Fibroblast of mammary gland (primary cell): ENCODE measurements at places on chromosomes 4 and X.

GRCh38 chr4:53937918-53938317 lies 126.5 kb downstream of the CHIC2 start:
- peak; percentile 80 for DNase-seq

- DNase-seq, result peak; percentile 51
Observed at GRCh38 chrX:48945517-48946348, 11.7 kb downstream of the OTUD5 start.

DNA sequence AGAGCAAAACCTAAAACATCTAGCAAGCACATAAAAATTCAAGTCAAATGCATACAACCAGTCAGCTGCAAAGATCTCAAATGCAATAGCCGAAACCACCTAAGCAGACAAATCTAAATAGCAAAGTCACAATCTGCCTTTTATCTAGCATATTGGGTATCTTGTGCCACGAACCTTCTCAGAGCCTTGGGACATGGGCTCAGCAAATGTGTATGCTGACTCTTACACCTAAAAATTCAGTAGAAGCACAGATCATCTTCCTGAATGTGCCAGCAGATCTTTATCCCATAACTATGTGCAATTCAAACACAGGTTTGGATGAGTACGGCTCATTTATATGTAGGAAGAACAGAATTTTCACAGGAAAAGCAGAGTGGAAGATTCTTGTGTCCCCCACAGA lies 492.1 kb downstream of the INPP4B start:
- no peak for DNase-seq

DNA sequence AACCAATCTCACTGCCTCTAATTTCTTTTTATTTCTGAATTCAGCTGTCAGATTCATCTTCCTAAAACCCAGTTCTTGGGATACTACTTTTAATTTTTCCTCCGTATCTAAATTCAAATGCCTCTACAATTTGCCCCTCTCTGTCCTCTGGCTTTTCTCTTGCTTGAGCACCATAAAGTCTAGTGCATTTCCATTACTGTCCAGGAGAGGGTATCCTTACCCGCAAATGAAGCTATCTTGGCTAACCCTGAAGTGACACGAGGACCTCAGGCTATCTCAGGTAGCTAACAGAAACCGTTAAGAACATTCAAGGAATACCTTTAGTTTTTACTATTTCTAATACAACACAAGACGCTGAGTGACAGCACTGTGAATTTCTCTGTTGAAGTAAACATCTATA lies 49.4 kb upstream of the PRR32 start:
- peak; percentile 2 for DNase-seq

GRCh38 chr4:37452952-37453280 lies 208.4 kb downstream of the NWD2 start:
- peak; percentile 67 for DNase-seq

GRCh38 chr4:29046186-29046585 lies 1674.0 kb upstream of the PCDH7 start:
- peak; percentile 57 for DNase-seq

DNA sequence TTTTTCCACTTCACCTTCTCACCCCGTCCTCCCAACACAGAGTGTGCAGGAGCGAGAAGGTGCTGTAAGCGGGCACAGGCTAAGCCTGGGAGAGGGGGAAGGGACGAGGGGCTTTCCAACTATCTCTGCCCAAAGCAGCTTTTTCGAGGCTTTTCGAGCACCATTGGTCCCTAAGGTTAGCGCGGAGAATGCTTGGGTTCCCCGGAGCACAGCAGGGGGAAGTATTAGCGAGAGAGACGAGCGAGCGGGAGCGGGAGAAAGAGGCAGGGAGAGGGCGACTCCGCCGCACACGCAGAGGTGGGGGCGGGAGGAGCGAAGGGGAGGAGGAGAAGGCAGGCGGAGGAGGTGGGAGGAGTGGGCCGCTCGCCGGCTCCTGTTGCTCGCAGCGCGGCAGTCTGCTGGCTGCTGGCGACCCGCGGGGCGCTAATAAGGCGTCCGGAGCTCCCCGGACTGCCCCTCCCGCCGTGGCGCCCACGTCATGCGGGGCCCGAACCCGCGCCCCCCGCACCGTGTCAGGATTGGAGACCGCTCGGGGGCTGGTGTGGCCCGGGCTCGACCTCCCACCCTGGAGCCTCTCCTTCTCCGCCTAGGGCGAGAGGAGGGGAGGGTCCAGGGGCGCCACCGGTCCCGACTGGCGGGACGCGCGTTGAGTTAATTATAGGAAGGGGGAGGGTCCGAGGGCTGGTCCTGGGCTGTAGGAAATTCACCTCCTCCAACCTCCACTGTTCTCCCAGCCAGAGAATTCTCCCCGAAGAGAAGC lies at the start of gene ADAMTS3:
ADAMTS3 (minus strand) TSS at position 263 of the 760 bp plus-strand sequence. CDS start 459 bp downstream, outside the sequence.
- peak; percentile 49 for DNase-seq

DNA sequence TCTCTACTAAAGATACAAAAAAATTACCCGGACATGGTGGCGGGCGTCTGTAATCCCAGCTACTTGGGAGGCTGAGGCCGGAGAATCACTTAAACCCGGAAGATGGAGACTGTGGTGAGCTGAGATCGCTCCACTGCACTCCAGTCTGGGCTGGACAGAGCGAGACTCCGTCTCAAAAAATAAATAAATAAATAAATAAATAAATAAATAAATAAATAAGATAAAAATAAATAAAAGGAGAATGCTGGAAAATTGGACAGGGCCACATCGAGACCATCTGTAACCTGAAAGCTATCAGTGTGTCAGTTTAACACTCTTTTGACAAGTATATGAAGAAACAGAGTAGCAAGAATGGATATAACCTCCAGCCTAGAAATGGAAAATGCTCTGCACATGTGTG lies 15.7 kb upstream of the FAT1 start:
- DNase-seq, result no peak

DNA sequence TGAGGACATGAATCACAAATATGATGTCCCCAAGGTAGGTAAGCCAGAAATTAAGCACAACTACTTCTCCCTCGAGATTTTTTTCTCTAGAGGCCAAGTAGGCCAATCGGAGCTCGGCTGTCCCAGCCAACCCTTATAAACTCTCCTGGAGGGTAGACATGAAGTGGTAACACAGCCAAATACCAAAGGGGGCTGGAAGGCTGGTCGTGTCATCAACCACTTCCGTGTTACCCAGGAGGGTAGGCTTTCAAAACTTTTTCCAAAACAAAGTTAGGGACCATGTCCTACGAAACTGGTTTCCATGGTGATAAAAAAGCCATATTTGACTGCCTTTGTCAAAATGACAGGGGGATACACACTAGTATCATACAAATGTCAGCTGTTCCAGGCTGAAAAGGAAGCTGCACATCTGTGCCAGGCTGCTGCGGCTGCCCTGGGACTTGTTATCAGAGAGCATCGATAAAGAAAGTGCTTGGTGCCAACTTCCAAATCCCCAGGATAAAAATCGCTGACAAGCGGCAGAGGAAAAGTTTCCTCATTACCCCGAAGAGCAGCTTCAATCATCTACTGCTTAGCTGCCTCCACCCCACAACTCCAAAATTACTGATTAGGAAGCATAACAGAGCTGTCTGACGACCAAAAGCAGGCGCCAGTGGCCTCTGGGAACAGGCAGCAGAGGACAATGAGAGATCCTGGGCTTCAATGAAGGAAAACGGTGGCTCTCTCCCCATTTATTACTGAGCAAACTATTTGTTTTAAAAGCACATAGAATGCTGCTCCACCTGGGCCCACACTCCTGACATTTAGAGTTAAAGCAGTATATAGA lies 20.8 kb downstream of the BCOR start:
- DNase-seq, result no peak

DNA sequence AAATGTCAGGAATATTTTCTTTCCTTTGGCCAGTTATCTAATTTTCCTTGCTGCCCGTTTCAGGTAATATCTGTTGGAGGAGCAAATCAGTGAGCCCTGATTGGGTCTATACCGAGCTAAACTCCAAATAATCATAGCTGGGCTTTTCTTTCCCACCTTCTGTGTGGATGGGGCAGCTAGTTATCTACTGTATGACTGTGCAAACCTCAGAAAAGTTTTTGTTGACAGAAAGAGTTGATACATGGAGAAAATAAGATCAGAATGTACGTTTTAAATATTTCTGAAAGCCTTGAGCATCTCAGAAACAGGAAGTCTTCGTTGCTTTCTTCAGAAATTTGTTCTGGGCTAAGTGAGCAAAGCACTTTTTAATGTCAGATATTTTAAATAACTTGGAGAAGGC lies 6.2 kb upstream of the CXCL5 start:
- DNase-seq, result no peak

DNA sequence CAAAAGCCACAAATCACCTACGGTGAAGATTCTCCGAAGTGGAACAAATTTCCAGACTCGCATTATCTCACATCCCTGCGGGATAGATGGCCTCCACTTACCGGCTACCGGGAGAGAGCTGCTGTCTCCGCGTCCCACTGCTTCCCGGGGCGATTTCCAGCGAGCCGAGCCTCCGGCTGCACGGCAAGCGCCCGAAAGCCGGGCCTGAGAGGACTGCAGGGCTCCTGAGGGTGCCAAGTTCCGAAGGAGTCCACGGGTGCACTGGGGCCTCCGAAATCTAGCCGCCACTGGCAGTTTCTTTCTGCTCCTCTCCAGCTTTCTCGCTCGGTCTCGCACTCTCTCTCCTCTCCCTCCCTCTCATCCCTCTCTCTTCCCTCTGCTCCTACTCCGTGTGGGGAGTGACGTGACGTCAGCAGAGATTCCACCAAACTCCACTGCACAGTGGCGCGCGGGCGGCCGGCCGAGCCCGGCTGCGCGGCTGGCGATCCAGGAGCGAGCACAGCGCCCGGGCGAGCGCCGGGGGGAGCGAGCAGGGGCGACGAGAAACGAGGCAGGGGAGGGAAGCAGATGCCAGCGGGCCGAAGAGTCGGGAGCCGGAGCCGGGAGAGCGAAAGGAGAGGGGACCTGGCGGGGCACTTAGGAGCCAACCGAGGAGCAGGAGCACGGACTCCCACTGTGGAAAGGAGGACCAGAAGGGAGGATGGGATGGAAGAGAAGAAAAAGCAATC lies 14.0 kb upstream of the PITX2 start:
- peak; percentile 72 for DNase-seq

DNA sequence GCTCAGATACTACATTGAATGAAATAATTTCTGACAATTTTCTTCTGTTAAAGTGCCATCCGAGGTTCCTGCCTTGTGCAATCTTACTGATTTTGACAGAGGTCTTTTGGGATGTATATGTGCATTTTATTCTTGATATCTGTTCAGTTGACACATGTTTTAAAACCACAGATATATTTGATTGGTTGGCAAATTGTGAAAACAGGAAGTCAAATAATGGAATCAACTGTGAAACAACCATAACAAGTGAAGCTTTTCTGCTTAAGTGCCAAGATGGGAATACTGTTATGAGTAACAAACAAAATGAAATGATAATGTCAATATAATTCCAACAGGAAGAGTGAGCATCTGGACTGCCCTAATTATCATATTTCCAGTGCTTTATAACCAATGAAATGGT lies 84.9 kb upstream of the TET2 start:
- no peak for DNase-seq

- DNase-seq, result peak; percentile 79
Observed at GRCh38 chrX:49071877-49072711, 1.7 kb downstream of the PRAF2 start.

DNA sequence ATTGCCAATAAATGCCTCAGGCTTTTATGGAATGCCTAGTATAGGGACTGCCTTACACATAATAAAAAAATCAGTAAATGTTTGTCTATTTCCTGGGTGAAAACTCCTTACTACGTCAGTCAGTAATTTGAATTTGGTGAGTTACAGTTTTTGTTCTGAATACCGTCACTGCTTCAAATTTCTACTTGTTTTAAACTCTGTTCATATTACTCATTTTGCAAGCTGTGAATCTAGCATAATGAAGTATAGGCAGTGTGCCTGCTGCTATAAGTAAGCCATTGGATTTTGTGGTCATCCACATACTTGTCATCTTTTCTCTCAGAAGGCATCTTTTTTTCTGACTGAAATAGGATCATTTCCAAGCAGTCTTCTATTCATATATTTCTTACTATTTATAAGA lies 43.1 kb downstream of the SYNPO2 start:
- DNase-seq, result no peak

DNA sequence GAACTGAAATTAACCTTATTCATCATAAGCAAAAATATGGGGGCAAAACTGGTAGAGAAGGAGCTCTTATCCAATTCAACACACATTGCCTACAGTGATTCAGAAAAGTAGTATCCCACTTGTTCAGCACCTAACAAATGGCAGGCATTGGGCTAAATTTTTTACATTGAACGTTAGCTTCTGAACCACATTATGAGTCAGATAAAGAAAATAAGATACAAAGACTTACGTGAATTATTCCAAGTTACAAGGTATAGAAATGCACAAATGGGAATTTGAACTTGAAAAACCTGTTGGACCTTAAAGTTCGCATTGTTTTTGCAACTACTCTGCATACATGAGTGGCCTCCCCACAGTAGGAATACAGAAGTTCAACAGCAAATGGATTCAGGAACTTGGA lies 210.6 kb downstream of the LDB2 start:
- DNase-seq, result peak; percentile 34

DNA sequence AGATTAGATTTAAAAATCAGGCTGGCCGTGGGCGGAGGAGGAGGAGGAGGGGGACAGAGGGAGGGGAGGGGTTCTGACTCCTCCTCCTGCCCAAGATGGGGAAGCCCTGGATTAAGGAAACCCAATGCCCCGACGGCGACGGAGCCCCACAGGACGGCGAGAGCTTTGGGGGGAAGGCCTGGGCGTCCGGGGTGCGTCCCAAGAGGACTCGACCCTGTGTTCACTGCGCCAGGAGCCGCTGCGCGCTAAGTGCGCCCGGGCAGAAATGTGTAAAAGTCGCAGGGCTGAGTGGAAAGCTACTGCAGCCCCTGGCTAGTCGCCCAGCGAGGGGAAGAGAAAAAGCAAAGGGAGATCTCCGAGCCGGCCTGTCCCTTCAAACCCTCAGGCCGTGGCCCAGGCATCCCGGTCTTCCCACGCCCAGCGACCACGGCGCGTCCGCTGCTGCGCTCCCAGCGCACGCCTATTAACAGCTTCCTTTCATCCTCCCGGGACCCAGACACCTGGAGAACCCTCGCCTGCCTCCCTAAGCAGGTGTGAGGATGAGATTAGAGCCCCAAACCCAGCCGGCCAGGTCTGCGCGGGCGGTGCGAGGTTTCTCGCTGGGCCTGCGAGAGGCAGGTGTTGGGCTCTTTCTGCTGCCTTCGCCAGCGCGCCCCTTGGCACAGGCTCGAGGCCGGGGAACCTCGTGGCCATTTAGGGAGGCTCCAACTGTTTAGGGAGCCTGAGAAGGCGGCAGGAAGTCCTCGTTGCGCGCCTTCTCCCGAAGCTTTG lies 1.4 kb upstream of the RPS6KA3 start:
- no peak for DNase-seq

DNA sequence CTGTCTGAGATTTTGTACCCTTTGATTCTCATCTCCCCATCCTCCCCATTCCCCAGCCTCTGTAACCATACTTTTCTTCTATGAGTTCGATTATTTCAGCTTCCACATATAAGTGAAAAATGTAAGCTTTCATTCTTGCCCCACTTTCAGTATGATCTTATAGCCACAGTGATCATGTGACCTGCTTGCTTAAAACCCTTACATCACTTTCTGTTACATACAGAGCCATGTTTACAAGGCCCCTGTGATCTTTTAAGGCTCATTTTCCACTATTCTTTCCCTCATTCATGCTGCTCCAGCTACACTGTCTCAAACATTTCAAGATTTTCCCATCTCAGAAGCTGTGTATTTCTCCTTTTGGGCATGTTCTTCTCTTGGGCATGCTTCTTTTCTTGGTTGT lies 147.7 kb downstream of the DCK start:
- DNase-seq, result peak; percentile 16
